ENCODE measurements at places on chromosomes 13 and 19.

DNA sequence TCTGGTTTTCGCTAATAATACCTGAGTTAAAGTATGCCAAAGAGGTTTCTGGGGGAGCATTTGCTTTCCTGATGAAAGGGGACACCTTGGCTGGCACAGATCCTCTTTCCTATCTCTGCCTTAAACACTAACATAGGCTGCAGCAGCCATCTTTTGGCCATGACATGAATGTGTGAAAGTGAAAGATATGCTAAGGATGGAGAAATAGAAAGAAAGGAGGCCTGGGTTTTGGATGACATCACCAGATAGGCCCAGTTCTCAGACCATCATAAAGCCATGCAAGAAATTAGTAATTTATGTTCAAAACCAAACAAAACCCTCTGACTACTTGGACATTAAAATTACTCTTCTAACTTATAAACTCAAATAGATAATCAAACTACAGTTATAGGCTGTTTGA is 279.7 kb downstream of the COG6 start:
- no peak for DNase-seq

- no peak for DNase-seq
These were observed 873 bp downstream of the VSIG10L start for GRCh38 chr19:51341066-51341465.

DNA sequence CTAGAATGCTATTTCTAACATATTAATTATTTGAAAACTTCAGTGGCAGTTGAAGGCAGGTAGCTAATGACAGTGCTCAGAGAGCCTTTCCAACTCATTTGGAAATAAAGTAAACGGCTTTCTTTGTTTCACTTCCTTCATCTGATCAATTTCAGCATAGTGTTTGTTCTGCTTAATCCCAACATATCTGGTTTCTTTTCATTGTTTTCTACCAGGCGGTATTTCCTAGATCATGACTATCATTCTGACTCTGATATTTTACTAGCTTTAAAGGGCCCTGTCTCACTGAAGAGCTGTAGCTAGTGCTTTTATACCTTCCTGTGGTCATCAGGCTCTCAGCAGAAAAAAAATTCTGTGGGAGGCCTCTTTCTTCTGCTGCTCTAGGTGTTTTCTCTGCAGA is 178.6 kb downstream of the RBM26 start:
- DNase-seq: no peak

DNA sequence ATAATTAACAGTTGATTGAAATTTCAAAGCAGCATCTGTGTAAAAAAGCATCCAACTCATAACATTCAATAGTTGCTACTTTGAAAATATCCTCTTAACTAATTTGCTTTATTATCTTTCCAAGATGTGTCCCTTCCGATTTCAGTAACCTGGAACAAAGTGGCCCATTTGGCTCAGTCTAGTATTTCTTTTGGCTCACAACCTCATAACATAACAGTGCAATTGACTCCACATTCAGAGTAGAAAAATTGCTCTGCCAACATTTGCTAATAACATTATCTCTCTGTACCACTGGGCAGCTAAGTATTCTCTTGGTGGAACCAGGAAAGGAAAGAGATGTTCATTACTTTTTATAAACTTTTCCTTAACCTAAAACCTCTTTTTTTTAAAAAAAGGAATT is 571.1 kb upstream of the ARGLU1 start:
- DNase-seq: no peak

DNA sequence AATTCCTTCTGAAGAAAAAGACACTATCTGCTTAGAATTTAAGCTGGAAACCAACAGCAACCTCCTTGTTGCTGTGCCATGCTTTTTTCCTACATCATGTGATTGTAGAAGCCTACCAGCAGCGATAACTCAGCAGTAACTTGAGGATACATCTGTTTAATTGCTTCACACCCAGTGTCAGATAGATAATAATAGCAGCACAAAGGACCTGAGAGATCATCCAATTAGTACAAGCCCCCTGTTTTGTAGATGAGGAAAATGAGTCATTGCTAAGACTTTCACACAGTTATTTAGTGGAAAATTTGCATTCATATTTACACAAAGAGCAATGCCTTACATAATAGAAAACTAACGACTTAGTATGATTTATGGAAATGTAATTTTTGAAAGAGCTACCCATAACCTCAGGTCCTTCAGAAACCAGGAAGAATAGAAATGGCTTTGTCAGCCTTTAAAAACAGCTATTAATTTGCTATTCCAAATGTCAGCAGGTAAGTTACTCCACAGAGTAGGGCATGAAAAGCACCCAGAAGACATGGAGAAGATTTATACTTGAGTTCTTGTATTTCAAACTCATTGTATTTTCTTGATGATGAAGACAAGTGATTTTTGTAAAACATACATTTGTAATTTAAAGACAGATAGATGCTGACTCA is 93.7 kb upstream of the SGCG start:
- no peak for DNase-seq

GRCh38 chr13:94859811-94860210 is 147.5 kb upstream of the SOX21 start:
- DNase-seq: no peak

DNA sequence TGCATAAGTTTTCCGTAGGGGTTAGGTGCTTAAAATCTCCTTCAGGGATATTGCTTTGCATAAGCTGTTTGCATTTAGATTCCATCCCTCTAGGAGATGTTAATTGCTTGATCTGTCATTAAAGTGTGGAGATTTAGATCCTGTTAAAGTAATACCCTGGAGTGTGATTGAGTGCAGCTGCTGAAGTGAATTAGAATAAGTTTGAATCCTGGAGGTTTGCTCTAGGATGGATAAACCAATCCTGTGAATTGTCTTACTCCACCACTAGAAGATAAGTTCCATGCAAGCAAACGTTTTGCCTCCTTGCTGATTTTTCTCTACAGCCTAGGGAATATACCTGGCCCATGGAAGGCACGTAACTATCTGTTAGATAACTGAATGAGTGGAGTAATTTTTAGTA is 1487.2 kb upstream of the PRR20A start:
- DNase-seq: no peak

GRCh38 chr19:16736709-16737108 is 17.1 kb downstream of the NWD1 start:
- DNase-seq: no peak

- no peak for DNase-seq
These were observed 38.2 kb upstream of the CEACAM21 start for GRCh38 chr19:41537789-41538188.

DNA sequence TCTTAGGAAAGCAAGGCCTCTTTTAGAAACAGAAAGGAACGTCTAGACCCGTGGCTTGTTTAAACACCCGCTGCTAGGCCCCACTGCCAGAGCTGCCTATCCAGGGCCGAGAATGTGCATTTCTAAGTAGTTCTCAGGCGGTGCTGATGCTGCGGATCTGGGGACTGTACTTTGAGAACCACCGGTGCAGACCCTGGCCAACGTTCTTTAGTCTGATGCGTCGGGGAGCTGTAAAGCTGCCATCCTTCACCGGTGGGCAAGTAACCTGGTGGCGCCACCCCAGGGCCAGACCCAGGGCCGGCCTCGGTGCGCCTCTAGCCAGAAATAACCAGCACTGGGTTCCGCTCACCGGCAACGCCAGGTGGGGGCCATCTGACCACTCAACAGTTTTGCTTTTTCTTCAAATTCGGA is 47.1 kb downstream of the TGDS start:
- peak; percentile 95 for DNase-seq

GRCh38 chr13:46552889-46553520 is at the start of gene LRCH1:
Gene LRCH1, plus strand, starts transcription at chr13:46553170. Its CDS starts 227 bp downstream, at chr13:46553397.
- peak; percentile 39 for DNase-seq

- no peak for DNase-seq
These were observed 61.3 kb downstream of the TNFRSF19 start for GRCh38 chr13:23631311-23632047.

GRCh38 chr13:106028911-106029310 is 506.6 kb downstream of the EFNB2 start:
- no peak for DNase-seq

GRCh38 chr13:112781881-112782361 is 92.1 kb downstream of the ATP11A start:
- DNase-seq: no peak

GRCh38 chr13:65677906-65678305 is 1552.2 kb downstream of the PCDH9 start:
- DNase-seq: no peak

GRCh38 chr19:51742789-51743188 is 8.9 kb downstream of the FPR1 start:
- DNase-seq: no peak

- DNase-seq: peak; percentile 59
These were observed 4.0 kb upstream of the HOOK2 start for GRCh38 chr19:12779162-12779993.

DNA sequence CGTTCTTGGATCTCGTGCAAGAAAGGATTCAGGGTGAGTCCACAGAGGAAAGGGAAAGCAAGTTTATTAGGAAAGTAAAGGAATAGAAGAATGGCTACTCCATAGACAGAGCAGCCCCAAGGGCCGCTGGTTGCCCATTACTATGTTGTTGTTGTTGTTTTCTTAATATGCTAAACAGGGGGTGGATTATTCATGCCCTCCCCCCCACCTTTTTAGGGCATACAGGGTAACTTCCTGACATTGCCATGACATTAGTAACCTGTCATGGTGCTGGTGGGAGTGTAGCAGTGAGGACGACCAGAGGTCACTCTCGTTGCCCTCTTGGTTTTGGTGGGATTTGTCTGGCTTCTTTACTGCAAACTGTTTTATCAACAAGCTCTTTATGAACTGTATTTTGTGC is 29.1 kb upstream of the PCDH9 start:
- DNase-seq: no peak

DNA sequence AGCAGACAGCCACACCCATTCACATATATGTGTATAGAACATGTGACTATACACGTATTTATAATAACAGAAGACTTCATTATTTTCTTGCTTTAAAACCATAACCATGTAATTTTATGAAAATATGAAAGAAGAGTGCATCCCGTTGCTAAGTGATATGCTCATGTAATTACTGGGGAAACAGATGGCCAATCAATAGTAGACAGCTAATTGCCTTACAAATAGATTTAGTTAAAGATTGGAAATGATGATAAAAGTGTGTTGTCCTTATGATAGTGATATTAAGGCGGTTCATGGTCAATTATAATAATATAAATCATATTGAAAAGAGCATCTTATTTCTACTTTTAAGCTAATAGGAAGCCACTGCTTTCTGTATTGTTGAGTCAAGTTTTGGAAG is 95.9 kb downstream of the RFC3 start:
- DNase-seq: no peak

GRCh38 chr13:42356184-42356575 is 84.2 kb downstream of the AKAP11 start:
- no peak for DNase-seq

- DNase-seq: no peak
These were observed 3.7 kb downstream of the ITM2B start for GRCh38 chr13:48236528-48237353.

- no peak for DNase-seq
These were observed 33.6 kb downstream of the ZNF701 start for GRCh38 chr19:52603558-52604207.

DNA sequence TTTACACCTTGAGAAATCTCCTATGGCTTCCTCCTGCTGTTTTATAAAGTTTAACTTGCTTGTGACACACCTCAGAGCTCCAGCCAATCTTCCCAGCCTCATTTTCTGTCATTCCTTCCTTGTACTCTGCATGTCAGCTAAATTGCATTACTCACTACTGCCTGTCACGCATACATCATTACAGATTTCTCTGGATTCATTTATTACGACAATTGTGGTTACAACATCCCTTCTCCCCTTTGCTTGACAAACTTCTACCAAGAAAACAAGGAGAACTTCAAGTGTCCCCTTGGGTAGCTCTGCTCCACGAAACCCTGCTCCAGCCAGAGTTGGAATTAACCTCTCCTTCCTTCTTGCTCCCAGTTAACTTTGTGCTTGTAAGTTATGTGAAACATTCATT is 22.0 kb upstream of the GPR18 start:
- no peak for DNase-seq

DNA sequence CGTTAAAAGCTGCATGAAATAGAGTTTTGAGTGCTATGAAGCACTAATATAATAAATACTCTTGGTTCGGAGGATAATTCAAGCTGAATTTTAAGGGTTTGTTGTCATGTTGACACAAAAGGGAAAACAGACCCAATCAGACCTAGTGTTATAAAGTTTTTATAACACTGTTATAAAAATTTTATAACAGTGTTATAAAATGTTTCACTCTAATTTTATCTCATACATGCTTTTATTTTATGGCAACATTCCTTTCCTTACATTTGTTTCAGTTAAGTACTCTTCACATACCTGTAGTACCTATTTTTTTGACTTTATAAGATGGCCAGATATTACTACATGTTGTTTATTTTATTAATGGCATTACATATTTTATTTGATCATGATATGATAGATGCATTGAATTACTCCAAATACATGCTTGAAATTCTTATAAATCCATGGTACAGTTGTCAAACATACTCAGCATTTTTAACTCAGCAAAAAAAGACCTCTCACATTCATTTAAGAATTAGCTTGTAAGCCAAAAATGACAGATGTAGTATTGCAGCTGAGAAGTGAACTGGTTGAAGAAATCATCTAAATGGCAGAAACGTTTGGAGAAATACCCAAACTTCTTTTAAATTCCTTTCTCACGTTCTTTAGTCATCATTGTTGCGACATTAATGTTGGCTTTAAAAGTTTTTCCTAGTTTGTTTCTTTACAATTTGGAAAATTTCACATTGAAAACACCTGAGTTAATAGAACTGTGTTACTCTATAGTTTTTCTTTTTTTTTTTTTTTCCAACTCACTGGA is 104.5 kb downstream of the PIBF1 start:
- DNase-seq: no peak

DNA sequence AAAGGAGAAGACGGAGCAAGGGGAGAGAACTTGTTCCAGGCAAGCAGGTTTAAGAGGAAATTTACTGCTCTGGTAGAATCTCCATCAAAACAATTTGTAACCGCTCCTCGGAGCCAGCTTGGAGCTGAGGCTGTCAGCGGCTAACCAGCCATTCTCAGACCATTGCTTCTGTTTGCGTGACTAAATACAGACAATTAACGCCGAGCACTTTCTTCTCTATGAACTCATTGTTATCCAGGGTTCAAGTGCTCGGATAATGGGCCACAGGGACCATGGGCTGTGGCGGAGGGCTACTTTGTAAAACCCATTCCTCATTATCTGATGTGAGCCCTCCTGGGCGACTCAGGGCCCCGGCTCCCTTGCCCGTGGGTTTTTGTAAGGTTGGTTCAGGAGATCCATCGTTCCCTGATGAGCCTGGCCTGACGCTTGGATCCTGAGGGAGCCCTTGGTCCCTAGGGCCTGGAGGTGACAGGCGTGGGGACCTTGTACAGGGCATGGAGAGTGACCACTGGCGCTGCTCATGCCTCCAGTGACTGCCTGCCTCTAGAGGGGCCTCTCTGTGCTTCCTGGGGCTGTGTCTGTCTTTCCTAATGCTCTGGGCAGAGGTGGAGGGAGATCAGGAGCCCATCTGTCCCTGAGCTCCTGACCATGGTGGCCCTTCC is 61.5 kb upstream of the ZNF536 start:
- DNase-seq: no peak

Data from SHP77 treated with DMSO at 0.1 percent for 48 hours (cell line).